ENCODE measurements at places on chromosomes 7 and 10. TPM values are rescaled to one million over a fixed set of nuclear protein-coding genes. Genes with fewer than 3 reads are reported as not detected.

Gene MSMB
- not detected for total RNA-seq

Gene SFTPD
- total RNA-seq = not detected

Gene MRC1
- not detected for total RNA-seq

Gene GIMAP2
- not detected for total RNA-seq

Gene BNIP3
- 45.6 TPM for total RNA-seq

Gene ENKUR
- not detected for total RNA-seq

Gene FZD1
- 20.8 TPM for total RNA-seq

Gene GDF2
- not detected for total RNA-seq

Gene TDRD1
- 0.61 TPM for total RNA-seq

- no peak for DNase-seq
These were observed 243.1 kb downstream of the ARL4A start for GRCh38 chr7:12930534-12930933.

DNA sequence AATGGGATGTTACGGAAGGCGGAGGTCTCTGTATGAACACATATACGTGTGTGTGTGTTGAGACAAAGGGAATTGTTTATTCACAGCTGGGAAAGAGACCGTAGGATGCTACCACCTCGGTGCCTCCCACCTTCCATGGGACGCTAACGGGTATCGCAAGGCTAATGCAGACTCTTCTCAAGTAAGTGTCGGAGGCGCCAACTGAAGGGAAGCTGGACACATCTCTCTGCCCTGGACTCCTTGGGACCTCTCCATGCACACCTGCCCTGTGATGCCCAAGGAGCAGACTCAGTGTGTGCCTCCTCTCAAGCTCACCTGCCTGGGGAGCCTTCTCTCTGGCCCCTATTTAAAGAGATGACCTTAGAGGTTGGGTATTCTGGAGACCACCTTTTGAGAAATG, 230.9 kb downstream of the DNAJB6 start:
- DNase-seq = no peak

GRCh38 chr7:87599336-87599735, 1.3 kb downstream of the ABCB1 start:
- DNase-seq = peak; percentile 12

DNA sequence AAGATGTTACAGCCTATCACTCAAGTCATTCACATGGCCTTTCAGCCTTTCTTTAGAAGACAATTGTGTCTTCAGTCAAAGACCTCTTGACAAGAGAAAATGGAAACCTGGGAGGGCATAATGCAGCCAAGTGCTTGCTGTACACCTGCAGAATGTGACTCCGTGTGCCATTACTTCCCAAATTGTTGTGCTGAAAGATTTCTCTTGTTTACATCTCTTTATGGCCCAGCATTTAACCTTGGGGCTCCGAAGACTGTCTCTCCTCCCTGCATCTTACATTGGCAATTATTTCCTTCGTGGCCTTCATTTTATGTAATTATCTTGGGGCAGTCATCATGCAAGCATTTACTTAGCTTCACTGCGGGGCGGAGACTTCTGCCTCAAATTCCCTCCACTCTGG, 287.0 kb downstream of the TCF7L2 start:
- DNase-seq = no peak

DNA sequence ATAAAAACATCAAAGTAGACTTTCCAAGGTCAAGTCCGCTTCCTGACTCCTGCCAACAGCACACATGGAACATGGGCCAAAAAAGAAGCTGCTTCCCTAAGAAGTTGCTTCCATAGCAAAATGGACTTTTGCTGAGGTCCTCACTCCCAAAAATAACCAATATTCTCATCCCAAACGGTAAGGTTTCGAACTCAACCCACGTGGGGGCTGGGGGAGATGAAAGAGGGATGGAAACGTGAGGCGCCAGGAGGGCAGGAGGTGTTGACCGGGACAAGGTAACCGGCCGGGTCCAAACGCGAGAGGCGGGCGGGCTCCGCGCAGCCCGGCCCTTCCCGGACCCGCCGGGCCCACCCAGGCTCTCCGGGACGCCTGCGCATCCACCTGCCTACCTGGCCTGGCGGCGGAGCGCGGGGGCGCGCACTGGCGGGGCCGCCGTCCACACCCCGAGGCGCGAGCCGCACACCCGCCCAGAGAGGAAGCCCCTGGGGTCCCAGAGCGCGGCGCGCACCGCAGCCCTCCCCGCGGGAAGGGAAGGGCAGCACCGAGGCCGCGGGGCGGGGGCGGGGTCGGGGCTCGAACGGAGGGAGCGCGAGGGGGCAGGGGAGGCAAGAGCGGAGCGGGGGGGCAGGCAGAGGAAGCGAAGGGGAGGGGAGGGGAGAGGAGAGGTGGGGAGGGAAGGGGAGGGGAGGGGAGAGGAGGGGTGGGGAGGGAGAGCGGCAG, 742 bp downstream of the LMBR1 start:
- peak; percentile 72 for DNase-seq

GRCh38 chr10:97312897-97313296, 6.2 kb upstream of the FRAT1 start:
- DNase-seq = no peak

GRCh38 chr7:81111358-81111757, 192.5 kb upstream of the SEMA3C start:
- peak; percentile 82 for DNase-seq

- DNase-seq = no peak
These were observed 38.0 kb upstream of the CASD1 start for GRCh38 chr7:94471604-94472003.

DNA sequence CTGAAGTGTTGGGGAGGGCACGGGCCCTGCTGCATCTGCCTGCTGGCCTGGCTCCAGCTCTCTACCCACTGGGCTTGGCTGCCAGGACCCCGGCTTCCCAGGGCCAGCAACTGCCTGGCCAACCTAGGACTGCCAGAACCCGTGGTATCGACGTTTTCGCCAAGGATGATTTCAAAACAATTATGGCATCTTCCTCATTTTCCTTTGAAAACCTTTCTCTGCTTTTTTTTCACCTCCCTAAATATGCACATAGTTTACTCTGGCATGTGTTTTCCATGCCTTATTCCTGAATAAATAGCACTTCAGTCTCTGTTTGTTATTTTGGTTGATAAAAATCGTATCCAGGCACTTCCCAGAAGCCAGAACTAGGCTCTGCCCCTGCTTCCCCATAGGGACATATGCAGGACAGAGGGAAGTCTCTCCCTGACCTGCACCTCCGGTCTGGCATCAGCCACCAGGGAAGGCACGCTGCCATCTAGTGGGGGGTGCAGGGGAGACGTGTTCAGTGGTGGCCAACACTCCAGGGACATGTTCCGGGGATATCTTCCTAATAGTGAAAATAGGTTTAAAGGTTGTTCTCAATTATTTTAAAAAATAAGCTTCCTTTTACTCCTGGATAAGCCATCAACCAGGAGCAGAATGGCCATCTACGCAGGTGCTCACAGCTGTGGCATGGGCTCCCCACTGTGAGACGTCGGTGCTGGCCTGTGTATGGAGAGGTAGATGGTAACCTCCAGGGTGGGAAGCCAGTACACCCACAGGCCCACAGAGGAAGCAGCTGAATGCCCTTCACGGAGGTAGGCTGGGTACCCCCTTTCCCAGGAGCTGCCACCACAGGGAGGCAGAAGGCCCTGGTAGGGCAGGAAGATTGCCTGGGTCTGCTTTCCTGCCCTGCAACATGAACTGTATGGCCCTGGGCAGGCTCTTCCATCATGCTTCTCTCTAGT, 30.7 kb upstream of the ANTXRL start:
- peak; percentile 19 for DNase-seq

DNA sequence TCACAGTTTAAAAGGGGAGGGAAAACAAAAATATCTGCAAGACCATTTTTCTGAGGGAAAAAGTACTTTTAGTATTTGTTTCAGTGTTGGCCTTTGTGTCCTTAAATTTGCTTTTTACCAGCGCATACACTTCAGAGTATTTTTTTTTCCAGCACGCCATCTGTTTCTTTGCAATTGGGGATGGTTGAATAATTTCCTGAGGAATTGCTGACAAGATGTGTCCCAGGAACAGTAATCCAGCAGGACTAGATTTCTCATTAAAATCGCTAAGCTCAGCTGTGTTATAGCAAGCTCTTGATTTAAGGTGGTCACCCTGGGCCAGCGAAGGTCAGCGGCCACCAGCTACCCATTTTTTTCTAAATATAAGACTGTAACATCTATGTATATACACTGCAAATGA, 156.9 kb upstream of the RHOBTB1 start:
- DNase-seq = no peak

DNA sequence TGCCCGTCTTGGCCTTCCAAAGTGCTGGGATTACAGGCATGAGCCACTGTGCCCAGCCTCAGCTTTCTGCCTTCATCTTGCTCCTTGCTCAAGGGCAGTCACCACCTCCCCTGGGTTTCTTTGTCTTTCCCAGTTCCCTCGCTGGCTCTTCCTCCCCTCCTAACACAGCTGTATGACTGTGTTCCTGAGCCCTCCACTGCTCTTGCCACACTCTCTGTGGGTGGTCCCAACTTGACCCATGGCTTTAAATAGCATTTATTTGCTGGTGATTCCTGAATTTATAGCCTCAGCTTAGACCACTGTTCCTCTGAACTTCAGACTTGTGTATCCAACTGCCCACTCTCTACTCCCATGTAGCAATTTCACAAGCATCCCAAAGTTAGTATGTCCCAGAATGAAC, 181.3 kb downstream of the BAMBI start:
- peak; percentile 21 for DNase-seq

DNA sequence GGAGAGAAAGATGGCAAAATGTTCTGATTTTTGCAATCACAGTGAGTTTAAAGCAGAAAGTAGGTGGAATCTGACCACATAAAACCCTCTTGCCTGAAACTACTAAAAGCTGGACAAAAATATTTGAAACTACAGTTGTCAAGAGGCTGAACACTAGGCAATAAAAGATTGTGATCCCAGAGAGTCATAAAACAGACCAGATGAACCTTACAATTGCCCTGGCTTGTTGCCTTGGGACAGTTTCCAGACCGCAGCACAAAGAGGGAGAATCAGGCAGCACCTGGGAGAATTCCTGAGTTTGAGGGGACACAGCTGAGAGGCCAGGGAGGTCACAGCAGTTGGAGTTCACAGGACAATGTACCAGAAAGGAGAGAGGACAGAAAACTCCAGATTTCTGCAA, 107.3 kb upstream of the NANOS1 start:
- DNase-seq = peak; percentile 45

Data from SJCRH30 (cell line).